ENCODE measurements at places on chromosomes 1 and 21. TPM values are rescaled to one million over a fixed set of nuclear protein-coding genes. Genes with fewer than 3 reads are reported as not detected.

DNA sequence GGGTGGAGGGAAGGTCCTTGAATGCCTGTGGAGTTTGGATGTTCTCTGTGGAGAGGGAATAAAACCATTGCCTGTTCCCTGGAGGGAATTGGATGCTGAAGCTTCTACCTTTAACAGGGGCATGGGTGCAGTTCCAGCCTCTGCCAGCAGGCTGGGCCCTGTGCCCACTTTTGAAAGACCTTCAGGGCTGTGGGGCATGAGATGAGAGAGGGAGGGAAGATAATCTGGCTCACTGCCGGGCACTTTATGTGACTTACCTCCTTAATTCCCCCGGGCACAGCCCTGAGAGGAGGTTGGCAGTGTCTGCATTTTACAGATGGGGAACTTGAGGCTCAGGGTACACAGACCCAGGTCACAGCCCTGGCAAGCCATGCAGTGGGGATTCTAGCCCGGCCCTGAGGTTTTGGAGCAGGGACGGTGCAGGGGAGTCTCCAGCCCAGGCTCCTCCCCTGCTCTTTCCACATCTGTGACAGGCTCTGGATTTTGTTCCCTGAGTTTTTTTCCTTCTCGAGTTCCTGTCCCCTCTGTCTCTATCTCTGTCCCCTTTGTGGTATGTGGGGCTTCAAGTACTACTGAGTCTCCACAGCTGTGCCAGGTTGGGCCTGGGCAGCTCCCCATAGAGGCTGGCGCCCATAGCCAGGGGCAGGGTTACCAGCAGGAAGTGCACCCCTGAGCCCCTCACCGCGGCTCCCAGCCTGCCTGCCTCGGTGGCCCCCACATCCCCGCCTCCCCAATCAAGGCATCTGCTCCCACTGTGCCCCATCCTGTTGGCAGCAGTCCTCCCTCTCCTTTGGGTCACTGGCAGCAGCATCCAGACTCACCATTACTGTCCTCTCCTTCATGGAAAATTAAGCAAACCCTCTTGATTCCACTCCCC lies 14.0 kb upstream of the THEMIS2 start:
- H3K27me3 ChIP-seq = no peaks in the 10 kb centered on the region
- H3K4me1 ChIP-seq = peaks cover 6% of the 10 kb centered on the region
- no peak overlapping the region for H3K4me3 ChIP-seq
- no peak overlapping the region for H3K27ac ChIP-seq

GRCh38 chr1:246262281-246262680 lies 244.8 kb downstream of the SMYD3 start:
- H3K27ac ChIP-seq = no peak overlapping the region
- no peak for DNase-seq
- no peaks in the 10 kb centered on the region for H3K4me1 ChIP-seq

DNA sequence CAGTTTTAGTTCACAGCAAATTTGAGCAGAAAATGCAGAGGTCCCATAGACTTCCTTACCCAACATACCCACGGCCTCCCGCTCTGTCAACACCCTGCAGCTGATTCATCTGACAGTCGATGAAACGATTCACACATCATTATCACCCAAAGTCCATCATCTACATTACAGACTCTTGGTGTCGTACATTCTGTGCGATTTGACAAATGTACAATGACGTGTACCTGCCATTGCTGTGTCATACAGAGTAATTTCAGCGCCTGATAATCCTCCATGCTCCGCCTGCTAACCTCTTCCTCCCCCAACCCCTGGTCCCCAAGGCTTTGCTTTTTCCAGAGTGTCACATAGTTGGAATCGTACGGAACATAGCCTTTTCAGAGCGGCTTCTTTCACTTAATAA lies 94.7 kb upstream of the SLC25A33 start:
- no peak for DNase-seq
- H3K27ac ChIP-seq = peak overlapping the region; percentile 81
- H3K4me1 ChIP-seq = peaks cover 59% of the 10 kb centered on the region
- H3K36me3 ChIP-seq = no peaks in the 10 kb centered on the region
- H3K4me3 ChIP-seq = no peak overlapping the region

DNA sequence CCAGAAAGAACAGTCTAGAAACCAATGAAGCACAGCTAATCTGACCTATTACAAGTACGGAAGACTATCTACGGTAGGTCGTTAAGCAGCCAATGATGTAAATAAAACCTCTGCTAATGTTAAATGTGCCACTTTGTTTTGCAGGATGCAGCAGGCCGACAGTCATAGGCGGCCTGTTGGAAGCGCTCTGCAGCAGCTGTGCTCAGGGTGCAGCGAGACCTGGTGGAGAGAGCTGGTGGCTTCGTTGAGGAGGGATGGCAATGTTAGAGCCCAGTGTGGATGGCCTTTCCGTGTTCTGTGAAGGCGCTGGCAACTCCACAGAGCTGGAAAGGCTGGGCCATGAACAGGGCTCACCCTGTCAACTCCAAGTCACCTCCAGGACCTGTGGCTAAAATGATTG lies 87.3 kb downstream of the PCP4 start:
- H3K4me1 ChIP-seq = peaks cover 54% of the 10 kb centered on the region
- H3K4me3 ChIP-seq = no peak overlapping the region
- no peaks in the 10 kb centered on the region for H3K36me3 ChIP-seq
- no peaks in the 10 kb centered on the region for H3K27me3 ChIP-seq

- H3K4me1 ChIP-seq = peaks cover 6% of the 10 kb centered on the region
- no peak for DNase-seq
- H3K27ac ChIP-seq = peak overlapping the region; percentile 60
- no peak overlapping the region for H3K4me3 ChIP-seq
- no peaks in the 10 kb centered on the region for H3K36me3 ChIP-seq
Observed at GRCh38 chr1:100443811-100444571, 91.7 kb downstream of the CDC14A start.

DNA sequence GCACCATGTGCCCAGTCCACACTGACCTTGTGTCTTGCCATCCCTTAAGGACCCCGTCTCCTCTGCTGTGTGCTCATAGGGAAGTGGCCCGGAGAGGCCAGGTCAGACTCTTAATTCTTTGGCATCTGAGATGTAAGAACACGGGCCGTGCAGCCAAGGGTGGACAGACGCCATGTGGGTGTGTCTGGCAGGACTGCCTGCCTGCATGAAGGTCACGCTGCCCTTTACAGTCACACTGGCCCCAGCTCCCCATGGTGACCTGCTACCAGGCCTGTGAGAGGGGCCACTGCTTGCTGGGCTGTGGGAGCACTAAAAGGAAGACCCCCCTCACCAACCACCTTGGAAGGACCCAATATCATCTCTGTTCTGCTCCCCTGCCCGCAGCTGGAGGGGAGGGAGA lies 17.7 kb downstream of the DHRS3 start:
- no peak overlapping the region for H3K4me3 ChIP-seq
- H3K4me1 ChIP-seq = peaks cover 100% of the 10 kb centered on the region
- no peaks in the 10 kb centered on the region for H3K36me3 ChIP-seq

- H3K27ac ChIP-seq = no peak within 1 kb of the TSS
- H3K27me3 ChIP-seq = peaks cover 32% of the 10 kb centered on the region
- H3K4me3 ChIP-seq = peak within 1 kb of the TSS; percentile 60
- H3K4me1 ChIP-seq = peaks cover 25% of the 10 kb centered on the region
- H3K36me3 ChIP-seq = no peaks in the 10 kb centered on the region
Observed at GRCh38 chr21:37006486-37007291, at the start of gene RIPPLY3. RIPPLY3 (plus strand) TSS chr21:37006702; CDS start chr21:37006773, 71 bp downstream.

- peaks cover 93% of the 10 kb centered on the region for H3K36me3 ChIP-seq
- H3K4me3 ChIP-seq = no peak overlapping the region
- peak overlapping the region; percentile 17 for H3K27ac ChIP-seq
- DNase-seq = no peak
- no peaks in the 10 kb centered on the region for H3K27me3 ChIP-seq
Observed at GRCh38 chr21:46122758-46123683, 25.1 kb downstream of the COL6A2 start.

DNA sequence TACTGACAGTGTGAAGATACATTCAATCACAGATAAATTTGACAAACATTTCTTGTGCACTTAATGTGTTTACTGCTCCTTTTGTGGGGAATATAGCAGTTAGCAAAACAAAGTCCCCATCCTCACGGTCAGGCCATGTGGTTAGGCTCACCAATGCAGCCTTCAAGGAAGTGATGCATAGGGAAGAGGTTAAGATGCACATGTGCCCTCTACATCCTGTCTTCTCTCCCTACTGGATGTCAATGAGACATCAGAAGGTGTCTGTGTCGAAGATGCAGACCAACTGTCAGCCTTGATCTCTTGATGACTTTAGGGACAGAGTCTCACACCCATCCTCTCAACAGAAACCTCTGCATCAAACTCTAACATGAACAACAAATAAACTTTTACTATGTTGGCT lies 78.7 kb downstream of the FH start:
- H3K4me3 ChIP-seq = no peak overlapping the region
- H3K36me3 ChIP-seq = no peaks in the 10 kb centered on the region
- H3K4me1 ChIP-seq = no peaks in the 10 kb centered on the region
- H3K27me3 ChIP-seq = no peaks in the 10 kb centered on the region
- no peak overlapping the region for H3K27ac ChIP-seq
- no peak for DNase-seq

The SPATA17 gene
- 0.50 TPM for total RNA-seq

The KRTAP19-2 gene
- total RNA-seq = not detected

The FAM43B gene
- not detected for total RNA-seq
